ENCODE measurements at places on chromosomes 6 and 20. TPM values are rescaled to one million over a fixed set of nuclear protein-coding genes. Genes with fewer than 3 reads are reported as not detected.

GRCh38 chr6:110618591-110619267, 142.3 kb upstream of the SLC22A16 start:
- peak; percentile 29 for DNase-seq

GRCh38 chr6:131510094-131510493, 62.9 kb upstream of the ARG1 start:
- DNase-seq: no peak

Gene PAK5
- not detected for polyA plus RNA-seq

Gene SLC35F1
- 0.03 TPM for polyA plus RNA-seq
